ENCODE measurements at places on chromosomes 6 and 20.

- no peak for DNase-seq
Observed at GRCh38 chr6:169051371-169051770, 202.3 kb downstream of the THBS2 start.

DNA sequence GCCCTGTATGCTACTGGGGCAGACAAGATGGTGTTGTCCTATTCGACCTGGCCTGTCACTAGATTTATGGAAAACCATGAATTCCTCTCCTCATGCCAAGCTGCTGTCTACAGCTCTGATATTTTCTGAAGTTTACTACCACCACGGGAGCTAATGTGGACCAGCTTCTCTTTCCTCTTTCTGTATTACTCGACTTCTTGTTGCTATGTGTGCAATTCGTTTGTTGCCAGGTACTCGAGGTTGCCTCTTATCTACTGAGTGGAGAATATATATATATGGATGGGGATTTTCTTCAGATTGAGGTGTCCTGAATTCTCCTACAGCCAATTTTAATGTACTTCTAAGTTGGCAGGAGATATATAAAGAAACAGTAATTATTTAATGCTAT is 34.7 kb downstream of the MAN1A1 start:
- DNase-seq: no peak

DNA sequence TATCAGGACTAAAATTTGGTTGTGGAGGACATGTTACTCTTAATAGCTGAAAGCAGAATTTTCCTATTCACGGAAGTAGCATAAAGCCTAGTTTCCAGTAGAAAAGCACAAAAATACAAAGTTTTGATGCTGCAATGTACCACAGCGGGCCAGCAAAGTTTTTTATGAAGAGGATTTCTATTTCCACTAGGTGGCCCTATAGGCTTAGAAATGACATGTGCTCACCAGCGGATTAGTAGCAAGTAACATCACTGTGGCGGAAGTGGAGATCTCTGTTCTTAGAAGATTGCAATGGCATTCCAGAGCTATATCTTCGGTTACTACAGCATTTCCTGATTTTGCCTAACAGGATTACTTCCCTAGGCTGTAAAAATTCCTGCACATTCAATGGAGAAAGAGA is 1219.0 kb upstream of the EYS start:
- no peak for DNase-seq

GRCh38 chr20:63087236-63087871 is 80.6 kb upstream of the BHLHE23 start:
- DNase-seq: no peak

DNA sequence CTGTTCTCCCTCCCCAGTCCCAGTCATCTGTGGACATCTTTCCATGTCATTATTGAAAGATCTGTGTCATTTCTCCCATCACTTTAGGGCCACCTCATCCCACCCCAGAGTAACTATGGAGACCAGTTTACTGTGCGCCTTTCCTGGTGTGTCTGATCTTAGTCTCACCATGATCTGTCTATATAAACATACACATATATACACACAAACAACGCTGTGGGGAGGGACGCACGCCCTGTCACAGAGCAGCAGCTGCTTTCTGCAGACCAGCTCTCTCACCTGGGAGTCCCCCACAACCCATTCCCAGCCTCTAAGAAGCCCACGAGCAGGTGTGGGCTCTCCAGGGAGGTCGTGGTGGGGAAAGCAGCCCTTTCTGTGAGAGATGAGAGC is 68.1 kb upstream of the TOX2 start:
- DNase-seq: no peak

- no peak for DNase-seq
Observed at GRCh38 chr6:134830940-134831339, 119.0 kb downstream of the ALDH8A1 start.

DNA sequence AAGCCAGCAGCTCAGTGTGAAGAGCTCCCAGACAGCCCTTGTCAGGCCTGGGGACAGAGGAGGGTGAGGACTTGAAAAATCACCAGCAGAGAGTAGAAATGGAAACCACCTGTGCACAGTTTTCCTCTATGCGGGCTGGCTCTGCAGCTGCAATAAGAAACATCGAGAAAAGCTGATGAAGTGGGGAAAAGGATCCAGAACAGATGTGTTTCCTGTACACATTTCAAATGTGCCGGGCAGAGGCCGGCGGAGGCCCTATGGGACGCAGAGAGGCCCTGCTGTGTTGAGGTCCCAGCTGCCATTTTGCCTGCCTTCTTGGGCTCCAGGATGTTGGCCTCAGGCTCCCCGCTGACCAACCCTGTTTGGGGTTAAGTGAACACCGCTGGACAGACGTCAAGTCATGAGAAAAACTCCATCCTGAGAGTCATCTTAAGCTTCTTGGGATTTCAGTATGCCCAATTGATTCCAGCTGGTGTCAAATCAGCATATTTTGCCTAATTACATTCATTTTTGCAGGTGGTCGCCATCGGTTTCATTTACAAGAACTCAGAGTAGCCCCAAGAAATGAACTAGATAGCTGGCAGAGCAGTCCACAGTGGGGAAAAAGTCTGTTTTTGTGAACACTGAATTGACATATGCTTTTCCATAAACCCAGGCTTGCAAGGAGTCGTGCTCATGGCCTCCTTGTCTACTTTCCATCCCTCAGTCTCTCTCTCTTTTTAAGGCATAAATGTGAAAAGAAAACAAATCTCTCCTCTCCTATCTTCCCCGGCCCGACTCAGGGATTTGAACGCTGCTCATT is 150.4 kb upstream of the PHACTR3 start:
- no peak for DNase-seq

DNA sequence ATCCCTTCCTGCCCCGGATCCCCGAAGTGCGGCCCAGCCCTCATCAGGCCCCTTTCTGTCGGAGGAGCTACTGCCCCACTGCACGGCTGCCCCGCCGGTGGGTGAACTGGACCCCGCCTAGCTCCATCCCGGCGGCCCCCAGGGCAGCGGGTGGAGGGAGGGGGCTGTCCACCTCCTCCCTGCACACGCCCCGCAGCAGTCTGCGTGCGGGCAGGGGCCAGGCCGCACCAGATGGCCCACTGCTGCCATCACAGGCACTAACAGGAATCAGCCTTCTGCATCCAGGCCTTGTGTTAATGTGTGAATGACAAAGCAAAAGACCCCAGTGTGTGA is 54.9 kb upstream of the UNC93A start:
- no peak for DNase-seq

GRCh38 chr6:168136001-168136400 is 57.0 kb upstream of the FRMD1 start:
- no peak for DNase-seq

- no peak for DNase-seq
Observed at GRCh38 chr20:59526242-59527225, 77.8 kb upstream of the PHACTR3 start.

DNA sequence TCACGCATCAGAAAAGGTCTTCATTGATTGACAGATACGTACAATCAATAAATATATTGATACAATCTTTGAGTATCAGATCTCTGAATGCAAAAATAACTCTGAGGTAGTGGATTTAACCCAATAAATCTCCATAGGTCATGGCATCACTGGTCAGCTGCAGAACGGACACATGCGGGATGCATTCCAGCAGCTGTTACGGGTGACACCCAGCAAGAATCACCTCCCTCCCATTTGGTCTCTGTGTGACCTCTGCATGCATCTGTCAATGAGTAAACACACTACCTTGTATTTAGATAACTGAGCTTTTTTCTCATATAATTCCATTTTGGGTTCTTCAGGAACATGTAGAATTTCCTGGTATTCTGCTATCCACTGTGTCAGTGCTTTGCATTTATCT is 285.4 kb downstream of the SYNE1 start:
- no peak for DNase-seq

- no peak for DNase-seq
Observed at GRCh38 chr6:125453516-125453915, 151.7 kb upstream of the HDDC2 start.

DNA sequence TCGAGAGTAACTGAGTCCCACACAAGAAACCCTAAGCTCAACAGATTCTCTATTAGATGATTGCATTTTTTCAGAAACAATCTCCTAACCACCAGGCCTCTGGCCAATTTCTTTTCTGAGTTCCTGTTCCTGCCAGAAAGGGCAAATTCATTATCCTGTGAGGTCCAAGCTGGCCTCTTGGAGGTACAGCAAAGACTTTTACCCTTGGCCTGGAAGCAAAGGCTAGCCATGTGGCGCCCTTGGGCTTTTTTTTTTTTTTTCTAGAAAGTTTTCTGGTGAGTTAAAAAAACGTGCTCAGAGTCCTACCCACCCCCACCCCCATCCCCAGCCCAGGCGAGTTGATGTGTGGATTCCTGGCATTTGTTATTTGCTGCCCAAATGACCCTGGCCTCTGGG is 59.0 kb upstream of the EEF1A1 start:
- DNase-seq: no peak

- DNase-seq: no peak
Observed at GRCh38 chr6:90086517-90086916, 192.2 kb downstream of the GJA10 start.

DNA sequence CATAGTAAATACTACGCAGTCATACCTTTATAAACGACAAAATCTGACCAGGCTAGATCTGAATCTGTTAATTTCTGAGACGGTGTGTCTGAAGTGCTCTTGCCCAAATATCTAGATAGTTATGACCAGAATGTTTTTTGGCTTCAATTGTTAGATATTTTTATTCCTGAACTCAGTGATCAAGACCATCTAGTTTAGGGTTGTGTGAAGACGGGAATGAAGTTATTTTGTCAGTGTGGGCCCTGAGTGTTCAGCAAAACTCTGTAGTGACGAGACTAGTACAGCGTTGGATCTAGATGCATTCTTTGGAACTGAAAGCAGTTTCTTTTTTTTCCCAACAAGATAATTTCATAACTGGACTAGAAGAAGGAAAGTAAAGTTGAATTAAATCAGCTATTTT is 3.1 kb downstream of the STXBP5 start:
- DNase-seq: no peak

DNA sequence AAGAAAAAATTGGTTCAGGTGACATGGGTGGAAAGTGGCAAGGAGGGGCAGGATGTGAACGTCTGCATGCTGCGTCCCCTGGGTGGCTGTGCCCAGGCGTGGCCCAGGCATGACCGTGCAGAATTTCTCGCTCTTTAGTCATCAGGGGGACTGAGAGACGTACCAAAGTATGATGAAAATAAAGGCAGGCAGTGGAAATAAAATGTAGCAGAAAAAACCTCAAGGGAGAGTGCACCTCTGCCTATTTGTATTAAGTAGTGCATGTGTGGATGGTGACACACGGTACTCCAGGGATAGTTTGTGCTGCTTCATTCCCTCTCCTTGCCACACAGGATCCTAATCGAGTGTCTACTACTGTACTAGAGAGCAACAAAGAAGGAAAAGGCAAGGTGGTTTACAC is 81.1 kb downstream of the ATP9A start:
- DNase-seq: no peak

GRCh38 chr6:57035549-57035948 is 10.9 kb upstream of the KIAA1586 start:
- no peak for DNase-seq

DNA sequence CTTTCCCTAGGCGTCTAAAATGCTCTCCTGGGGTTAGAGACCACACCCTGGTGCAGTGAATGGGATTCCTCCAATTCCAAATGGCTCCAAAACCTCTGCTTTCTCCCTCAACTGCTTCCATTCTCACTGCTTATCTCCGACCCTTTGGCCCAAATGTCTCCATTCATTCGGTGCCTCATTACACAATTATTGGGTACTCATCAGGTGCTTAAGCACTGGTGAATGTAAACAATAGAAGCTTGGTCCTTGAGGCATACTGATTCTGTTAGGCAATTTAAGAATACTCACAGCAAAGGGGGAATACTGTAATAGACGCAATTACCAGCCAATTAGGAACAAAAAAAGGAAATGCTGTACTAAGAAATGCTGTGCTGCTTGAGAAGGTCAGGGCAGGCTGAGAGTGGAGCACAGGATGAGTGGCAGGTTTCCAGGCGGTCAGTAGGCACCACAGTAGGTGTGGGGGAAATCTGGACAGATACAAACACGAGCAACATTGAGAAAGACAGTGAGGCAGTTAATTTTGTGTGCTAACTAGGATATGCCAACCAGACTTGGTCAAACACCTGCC is 23.0 kb downstream of the GMDS start:
- no peak for DNase-seq
